C1 segment of cervical spinal cord (tissue), 14 donors: ENCODE measurements at places on chromosomes 4 and X.

GRCh38 chr4:46839128-46839527 is 69.9 kb downstream of the COX7B2 start:
- DNase-seq, result no peak

DNA sequence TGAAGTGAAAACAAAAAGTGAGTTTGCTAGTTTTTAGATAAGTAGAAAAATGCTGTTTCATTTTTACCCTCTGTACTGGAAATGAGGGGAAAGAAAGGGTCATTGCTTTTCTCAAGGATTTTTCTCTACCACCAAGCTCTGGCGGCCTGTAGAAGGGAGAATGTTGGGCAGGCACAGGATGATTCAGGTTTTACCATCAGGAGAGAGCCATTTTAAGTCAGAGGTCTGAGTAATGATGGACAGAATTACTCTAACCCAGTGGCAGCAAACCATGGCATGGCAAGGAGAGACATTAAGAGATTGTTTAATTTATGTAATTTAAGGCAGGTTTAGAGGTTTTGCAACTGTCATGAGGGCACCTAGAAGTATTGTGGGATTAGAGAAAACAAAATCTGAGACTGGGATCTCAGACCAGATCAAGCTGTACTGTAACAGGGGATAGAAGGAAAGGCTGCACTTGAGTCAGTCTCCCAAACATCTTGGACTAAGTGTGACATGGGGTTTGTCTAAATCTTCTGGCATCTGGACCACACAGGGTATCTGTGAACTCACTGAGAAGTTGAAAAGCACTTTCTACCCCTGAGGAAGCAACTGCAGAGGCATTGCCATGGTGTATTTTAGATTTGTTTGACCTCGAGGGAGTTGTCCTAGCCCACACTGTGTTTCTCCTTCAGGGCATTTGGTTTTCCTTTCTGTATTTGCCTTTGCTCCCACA is 81.6 kb downstream of the BANK1 start:
- no peak for DNase-seq

DNA sequence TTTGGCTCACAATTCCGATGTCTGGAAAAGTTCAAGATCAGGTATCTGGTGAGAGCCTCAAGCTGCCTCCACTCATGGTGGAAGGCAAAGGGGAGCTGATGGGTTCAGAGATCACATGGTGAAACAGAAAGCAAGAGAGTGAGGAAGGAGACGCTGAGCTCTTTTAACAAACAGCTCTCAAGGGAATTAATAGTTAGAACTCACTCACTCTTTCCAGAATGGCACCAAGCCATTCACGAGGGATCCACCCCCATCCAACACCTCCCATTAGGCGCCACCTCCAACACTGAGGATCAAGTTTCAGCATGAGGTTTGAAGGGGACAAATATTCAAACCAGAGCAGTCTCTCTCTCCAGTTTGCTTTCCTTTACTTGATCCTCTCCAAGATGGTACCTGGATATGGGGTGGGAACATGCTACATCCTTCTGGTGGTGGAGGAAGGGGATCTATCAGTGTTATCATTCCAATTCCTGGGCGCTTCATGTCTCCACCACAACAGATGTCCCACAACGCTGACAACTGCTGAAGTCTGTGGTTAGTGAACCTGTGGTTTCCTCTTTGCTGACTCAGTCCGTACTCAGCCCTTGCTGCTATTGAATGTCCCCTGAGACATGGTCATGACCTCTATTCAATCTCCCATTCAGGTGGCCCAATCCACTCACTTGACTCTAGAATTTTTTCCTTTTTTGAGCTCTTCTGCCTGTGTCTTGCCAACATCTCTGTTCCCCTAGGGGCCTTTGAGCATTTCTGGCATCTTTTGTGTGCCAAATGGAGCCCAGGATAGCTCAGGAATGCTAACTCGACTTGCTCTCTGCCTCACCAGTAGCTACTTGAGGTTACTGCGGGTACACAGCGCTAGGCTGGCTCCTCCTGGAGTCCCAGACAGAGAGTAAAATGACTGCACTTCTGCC is 395.2 kb downstream of the MID1IP1 start:
- no peak for DNase-seq

DNA sequence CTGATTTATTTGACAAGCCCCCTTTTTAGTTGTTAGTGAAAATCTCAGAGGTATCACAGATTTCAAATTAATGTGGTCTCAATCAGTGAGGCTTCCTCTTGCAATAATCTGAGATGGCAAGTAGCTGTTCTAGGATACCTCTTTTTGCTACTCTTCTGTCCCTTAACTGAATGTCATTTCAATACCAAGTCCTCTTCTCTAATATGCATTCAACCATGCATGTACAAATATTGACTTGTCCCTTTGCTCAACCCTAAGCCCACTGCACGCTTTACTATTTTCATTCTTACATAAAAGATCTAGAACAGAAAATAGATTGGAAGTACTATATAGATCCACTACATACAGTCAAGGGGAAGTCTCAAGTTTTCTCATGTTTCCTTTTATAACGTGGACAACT is 164.2 kb downstream of the CBR4 start:
- no peak for DNase-seq

- no peak for DNase-seq
Measured at GRCh38 chrX:109774706-109775105, 41.6 kb upstream of the ACSL4 start.

DNA sequence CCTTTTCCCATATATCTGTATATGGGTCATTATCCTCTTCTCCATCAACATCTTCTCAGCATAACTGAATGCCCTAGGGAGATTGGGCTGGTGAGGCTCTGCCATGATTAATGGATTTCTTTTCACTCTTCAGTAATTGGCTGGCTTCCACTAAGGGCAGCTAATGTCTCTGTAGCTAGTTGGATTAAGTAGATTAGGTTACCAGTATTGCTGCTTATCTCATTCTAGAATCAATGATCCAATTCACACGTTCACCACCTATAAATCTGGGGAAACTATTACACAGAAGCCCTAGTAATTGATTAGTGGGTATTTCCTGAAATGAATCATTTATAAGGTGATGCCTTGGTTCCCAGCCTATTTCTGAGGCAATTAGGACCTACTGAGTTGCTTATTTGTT is 94.8 kb downstream of the KDR start:
- DNase-seq, result no peak

DNA sequence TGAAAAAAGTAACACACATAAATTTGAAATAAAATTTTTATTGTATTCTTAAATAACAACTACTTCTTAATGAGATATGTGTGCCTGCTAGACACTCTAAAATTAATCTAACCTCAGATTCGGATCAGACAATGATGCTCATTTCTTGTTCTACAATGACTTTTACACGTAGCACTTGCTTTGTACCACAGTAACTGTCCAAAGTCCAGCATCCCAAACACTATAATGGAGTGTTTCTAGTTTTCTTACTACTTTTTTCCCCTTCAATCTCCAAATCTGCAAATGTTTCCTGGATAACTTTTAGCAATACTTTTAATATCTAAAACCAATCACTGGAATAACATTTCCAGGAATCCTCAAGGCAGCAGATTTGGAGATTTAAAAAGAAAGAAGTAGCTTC is 75.9 kb downstream of the ADGRA3 start:
- DNase-seq, result no peak

DNA sequence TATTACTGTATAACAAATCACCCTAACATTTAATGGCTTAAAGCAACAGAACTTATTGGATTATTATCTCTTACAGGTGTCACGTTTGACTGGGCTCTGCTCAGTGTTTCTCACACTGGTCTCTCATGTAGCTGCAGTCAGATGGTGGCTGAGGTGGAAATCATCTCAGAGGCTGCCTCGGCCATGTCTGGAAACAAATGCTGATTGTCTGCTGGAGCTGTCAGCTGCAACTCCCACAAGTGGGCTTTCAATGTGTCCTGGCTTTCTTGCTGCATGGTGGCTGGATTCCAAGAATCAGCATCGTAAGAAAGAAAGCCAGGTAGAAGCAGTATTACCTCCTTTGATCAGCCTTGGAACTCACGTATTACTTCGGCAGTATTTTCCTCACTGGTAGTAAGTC is 277.6 kb downstream of the SPANXN1 start:
- DNase-seq, result peak; percentile 4

DNA sequence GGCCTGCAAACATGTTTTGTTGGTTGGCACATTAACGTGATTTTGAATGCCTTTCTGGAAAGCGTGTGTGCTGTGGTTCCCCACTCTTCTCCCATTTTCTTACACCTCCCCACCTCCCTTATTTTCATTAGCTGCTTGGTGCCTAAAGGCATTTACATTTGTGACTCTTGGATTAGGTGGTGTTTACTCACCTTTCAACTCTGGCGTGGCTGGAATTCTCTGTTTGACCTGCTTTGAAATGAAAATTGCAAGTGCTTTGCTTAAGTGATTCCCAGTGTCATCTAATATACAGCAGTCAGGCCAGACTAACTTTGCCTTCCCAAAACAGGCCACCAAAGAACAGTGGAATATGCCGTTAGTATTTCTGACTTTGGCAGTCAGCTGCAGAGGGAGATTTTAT is 80.5 kb downstream of the NHSL2 start:
- DNase-seq, result no peak

GRCh38 chrX:102627640-102628039 is 23.6 kb upstream of the GPRASP1 start:
- no peak for DNase-seq

DNA sequence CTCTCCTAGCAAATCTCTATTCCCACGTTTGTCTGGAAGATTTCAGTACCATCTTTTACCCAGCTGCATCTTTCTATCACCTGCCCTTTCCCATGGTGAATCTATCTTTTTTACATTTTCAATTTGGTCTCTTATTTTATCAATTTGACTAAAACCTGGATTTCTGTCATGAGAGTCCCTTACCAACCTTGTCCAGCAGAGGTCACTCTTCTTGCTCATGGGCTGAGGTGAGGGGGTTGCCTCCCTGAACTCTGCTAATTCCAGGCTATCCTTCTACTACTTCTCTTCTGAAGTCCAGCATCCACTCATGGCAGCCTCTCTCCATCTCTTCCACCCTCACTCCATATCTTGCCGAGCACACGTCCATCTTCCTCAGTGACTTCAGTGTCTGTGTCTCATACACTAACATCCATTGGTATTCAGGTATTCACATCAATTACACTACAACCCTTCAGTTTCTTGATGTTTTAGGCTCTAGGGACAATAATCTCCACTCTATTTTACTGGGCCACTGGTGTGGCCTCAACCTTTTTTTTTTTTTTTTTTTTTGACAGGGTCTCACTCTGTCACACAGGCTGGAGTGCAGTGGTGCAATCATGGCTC is 17.8 kb upstream of the ZNF827 start:
- DNase-seq, result no peak

DNA sequence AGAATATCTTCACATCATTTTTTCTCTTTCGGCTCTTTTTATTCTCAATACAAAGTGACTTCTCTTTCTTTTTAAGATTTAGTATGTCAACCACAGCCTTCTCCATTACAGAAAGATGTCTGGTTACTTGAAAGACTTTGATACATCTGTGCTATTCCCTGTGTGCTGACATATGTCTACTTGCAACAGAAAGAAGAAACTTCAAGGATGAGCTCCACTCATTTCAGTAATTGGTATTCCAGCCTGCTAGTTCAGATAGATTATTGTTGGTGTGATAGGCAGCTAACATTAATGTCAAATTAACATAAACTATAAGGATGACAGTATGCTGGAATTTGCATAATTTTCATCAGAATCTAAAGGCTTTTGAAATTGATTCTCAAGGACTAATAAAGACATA is 948.7 kb downstream of the PCDH18 start:
- DNase-seq, result no peak

GRCh38 chrX:41313419-41313818 is 20.5 kb upstream of the DDX3X start:
- DNase-seq, result no peak

GRCh38 chrX:132030264-132030663 is 7.2 kb downstream of the STK26 start:
- DNase-seq, result no peak

GRCh38 chr4:128565565-128566186 is 243.8 kb upstream of the JADE1 start:
- DNase-seq, result no peak

DNA sequence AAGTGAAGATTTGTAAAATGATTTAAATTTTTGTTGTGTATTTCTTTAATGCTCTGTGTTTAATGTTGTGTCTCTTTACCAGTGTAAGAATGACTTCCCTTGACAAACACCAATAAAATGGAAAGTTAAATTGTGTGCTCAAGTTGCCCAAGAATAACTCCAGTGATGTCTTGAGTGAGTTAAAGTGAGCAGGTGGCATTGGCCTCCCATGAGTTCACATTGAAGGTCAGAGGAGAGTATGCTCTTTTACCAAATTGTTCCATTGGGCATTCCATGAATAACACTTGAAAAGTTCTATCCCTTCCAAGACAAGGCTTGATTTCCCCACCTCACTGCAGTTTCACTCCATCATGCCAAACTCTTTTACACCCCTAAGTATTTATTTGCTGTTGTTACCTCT is 4.5 kb downstream of the ANXA5 start:
- no peak for DNase-seq

- DNase-seq, result no peak
Measured at GRCh38 chr4:5800496-5800895, 89.5 kb downstream of the EVC start.

GRCh38 chr4:177235026-177235425 is 74.6 kb upstream of the NEIL3 start:
- DNase-seq, result no peak

- DNase-seq, result no peak
Measured at GRCh38 chr4:5041699-5042098, 9.6 kb upstream of the STK32B start.

DNA sequence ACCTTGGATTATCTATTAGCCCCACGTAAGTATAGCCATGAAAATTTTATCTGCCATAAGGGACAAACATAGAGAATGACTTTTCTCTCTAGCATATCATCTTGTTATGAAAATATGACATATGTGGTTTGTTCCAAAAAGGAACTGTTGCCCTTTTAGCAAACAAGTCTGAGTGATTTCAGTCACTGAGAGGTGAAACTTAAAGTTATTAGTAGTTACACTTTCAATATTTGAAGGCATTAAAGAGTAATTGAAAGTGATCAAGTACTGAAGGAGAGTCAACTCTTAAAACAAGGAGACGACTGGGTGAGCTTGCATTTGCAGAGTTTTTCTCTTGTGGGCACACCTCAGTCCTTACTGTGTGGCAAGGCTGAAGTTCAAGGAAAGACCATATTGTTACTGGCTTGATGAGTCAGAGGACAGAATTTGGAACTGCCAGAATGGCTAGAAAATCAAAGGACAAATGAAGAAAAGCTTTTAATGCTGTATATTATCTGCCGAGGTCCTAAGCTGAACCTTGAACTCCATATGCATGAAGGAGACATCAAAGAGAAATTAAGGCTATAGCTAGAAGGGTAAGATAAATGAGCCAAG is 205.1 kb upstream of the EMCN start:
- DNase-seq, result no peak

- DNase-seq, result no peak
Measured at GRCh38 chrX:15496824-15497223, 3.7 kb upstream of the PIR start.

GRCh38 chr4:22473268-22473667 is 42.6 kb downstream of the ADGRA3 start:
- no peak for DNase-seq

DNA sequence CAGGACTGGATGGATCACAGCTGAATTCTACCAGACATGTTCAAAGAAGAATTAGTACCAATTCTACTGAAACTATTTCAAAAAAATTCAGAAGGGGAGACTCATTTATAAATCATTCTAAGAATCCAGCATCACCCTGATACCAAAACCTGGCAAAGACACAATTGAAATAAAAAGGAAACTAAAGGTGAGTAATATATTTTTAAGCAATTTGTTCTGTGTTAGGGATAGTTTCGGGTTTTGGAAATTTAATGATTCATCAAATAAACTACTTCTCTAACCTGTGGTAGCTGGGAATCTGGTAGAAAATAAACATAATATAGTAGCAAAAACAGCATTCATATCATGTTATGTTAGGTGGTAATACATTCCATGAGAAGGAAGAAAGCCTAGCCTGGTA is 662.2 kb upstream of the BOD1L1 start:
- no peak for DNase-seq
